ENCODE measurements at places on chromosomes 13 and 19. TPM values are rescaled to one million over a fixed set of nuclear protein-coding genes. Genes with fewer than 3 reads are reported as not detected.

The DNAAF3 gene
- 1.1 TPM for total RNA-seq

The SSBP4 gene
- total RNA-seq = 48.1 TPM

The CRX gene
- total RNA-seq = not detected

The PRODH2 gene
- not detected for total RNA-seq

The CEACAM4 gene
- not detected for total RNA-seq

GRCh38 chr19:41530761-41531301, 45.1 kb upstream of the CEACAM21 start:
- no peak for DNase-seq

Data from esophagus squamous epithelium (tissue), 5 donors.